ENCODE measurements at places on chromosomes 7 and 10.

DNA sequence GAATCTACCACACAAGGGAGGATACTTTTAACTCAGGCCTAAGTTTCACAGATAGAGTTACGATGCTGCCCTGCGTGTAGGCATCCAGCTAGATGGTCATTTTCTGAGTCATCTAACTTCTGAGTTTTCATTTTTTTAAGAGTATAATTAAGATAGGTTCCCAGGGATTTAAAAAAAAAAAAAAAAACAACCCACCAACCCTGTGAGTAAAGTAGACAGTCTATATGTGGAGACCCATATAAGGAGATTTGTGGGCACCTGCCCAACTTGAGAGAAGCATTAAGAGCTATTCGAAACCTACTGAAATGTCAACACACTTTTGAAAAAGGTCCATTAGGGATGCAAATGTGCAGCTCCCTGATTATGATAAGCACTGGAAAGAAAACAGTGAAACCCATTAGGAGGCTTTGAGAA, 257.3 kb downstream of the TRIL start:
- DNase-seq: no peak

DNA sequence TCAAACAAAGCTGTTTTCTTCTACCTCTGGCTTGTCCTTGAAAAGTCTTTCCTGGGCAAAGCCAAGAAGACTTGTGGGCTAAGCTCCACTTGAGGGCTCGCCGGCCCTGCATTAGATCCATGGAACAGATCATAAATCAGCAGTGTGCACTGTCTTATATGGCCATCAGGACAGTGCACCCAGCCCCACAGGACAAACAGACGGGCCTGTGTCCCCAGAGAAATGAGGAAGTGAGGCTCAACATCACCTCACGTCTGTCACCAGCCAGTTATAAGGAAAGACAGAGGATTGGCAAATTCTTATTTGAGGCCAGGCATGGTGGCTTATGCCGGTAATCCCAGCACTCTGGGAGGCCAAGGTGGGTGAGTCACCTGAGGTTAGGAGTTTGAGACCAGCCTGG, 12.3 kb upstream of the IFT22 start:
- no peak for DNase-seq

GRCh38 chr10:129604333-129605032, 137.4 kb downstream of the MGMT start:
- DNase-seq: no peak

DNA sequence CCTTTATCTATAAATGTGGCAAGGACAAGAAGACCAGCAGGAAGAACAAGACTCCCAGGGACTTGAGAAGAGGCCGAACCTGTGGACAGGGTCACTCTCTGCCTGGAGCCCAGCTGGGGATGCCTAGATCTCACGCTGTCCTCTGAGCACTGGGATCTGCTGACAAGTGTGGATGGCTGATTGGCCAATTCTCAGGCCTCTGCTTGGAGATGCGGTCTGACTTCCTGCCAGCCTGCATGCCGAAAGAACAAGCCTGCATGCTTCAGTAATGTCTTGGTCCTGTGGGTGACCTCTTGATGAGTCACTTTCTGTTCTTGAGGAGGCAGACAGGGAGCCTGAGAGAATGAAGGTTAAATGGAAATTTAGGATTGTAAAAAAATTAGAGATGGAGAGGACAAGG, 84.7 kb downstream of the TMEM178B start:
- DNase-seq: peak; percentile 100

DNA sequence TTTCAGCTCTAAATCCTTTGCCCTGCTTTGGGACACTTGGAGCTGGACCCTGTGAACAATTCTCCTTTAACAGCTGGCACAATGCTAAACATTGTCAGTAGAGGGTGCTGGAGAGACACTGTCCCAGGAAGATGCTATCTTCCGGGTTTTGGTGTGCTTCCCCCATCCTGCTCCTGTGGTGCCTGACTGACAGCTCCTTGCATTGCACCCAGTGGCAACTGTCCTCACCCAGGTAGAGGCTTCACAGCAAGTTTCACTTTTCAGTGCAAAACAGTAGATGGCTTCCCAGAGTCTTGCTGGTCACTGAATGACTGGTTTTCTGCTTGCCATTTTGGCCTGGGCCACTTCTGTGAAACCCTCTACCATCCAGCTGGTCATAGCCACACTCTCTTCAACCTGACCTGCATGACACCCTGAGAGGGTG, 77.3 kb downstream of the CDC14C start:
- peak; percentile 77 for DNase-seq

DNA sequence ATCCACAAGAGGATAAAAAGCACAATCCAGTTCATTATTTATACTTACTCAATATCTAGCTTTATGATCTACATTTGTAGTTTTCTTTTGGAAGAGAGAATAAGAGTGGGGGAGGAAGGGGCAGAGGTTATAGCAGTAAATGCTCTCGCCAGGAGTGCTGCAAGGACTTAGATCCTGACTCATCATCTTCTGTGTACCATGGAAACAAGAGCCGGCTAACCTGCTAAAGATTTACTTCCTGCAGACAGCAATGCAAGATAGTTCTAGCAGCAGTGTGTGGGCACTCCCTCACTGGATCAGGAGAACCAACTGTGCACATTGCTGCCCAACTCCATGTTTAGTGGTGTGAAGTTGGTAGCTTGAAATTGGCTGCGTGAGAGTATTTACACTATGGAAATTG, 47.7 kb upstream of the TRIL start:
- DNase-seq: peak; percentile 25

- DNase-seq: no peak
Measured at GRCh38 chr10:78800006-78800405, 268.8 kb upstream of the ZMIZ1 start.

GRCh38 chr10:132609211-132609610, 71.6 kb downstream of the INPP5A start:
- DNase-seq: no peak

DNA sequence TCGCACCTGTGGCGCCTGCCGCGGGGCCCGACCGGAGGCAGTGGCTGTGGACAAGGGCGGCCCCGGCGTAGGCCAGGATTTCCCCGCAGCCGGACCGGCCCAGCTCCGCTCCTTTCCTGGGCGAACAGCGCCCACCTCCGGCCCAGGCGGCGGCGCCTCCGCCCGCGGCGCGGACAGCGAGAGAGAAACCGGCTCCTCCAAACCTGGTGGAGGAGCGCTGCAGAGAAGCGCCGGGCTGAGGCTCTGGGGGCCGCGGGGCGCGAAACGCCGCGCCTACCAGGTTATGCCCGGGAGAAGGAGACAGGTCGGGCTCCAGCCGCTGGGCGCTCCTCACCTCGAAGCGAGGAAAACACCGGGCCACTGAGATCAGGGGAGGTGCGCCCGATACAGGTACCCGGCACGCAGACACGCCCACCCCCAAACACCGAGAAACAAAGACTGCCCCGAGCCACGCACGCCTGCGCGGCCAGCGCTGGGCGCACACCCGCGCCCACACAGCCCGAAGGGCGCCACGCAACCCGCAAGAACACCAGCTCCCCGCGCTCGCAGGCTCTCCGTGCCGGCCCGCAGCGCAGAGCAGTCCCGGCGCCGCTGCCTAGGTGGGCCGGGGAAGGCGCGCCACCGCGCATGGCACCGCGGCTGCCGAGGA, 3.3 kb downstream of the GRID1 start:
- DNase-seq: peak; percentile 43

DNA sequence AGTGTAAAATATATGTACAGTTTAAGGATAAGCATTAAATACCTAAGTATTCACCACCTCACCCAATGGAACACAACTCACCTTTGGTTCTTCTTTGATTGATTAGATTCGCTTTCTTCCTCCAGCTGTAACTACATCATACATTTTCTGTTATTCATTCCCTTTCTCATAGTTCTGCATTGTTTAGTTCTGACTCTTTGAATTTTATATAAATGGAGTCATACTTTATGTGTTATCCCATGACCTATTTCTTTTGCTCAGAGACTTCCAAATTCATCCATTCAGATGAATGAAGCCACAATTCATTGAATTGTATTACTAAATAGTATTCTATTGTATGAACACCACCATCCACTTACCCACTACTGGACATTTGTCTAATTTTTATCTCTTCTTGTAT, 12.3 kb downstream of the THNSL1 start:
- no peak for DNase-seq
